ENCODE measurements at places on chromosomes 6 and 20.

DNA sequence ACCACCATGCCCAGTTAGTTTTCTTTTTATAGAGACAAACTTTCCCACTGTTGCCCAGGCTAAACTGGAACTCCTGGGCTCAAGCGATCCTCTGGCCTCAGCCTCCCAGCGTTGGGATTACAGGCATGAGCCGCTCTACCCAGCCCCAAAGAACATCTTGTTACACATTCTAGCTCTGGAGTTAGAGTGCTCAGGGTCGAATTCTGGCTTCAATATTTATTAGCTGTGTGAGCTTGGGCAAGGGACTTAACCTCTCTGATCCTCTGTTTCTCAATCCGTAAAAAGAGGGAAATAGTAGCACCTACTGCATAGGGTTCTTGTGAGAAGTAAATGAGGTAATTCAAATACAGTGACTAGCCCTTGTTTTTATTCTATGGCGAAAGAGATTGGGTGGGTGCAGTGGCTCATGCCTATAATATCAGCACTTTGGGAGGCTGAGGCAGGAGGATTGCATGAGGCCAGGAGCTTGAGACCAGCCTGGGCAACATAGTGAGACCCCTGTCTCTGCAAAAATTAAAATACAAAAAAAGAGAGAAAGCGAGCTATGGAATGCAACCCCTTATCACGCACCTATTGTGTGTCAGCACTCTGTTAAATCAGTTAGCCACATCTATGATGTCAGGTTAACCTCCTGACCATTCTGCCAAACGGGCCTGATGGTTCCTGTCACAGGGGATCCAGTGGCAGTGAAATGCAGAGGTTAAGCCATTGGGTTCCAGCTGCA lies 19.7 kb downstream of the BCAS4 start:
- DNase-seq = no peak

GRCh38 chr6:52579006-52579660 lies 2.3 kb upstream of the TRAM2 start:
- DNase-seq = no peak

DNA sequence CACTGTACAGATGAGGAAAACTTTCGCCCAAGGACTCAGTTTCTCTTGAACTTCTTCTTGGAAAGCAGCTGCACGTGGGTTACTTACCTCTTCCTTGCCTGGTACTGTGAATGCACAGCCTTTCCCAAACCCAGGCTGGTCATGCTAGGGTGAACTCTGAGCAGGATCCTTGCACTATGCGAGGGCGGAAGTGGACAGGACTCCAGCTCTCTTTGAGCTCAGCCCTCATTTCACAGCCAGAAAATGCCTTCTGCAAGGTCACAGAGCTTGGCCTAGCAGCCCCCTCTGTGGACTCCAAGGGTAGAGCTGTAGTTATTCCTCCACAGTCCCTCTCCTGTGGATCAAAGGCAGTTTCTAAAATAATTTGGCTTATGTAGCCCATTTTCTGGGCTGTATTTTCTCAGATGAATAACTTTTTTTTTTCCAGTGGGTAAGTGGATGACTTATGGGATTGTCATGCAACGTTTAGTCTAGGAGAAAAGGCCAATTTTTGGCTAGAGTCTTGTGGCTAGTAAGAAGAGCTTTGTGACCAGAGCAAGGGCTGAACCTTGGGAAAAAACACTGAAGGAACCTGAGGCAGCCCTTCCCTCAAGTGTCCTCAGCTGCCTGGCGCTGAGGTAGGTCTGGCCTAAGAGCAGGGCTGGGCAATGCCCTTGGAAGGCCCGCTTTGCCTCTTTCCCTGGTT lies 172.7 kb downstream of the SCP2D1 start:
- no peak for DNase-seq

GRCh38 chr6:88380618-88381288 lies 214.6 kb upstream of the CNR1 start:
- no peak for DNase-seq
